Panc1 (cell line): ENCODE measurements at places on chromosomes 6 and 20.

- DNase-seq: no peak
- H3K27ac ChIP-seq: peak overlapping the region; percentile 37; the same call in 1 of the 2 replicates
- no peak overlapping the region for H3K4me3 ChIP-seq
- H3K4me1 ChIP-seq: peaks cover 40% of the 10 kb centered on the region
Measured at GRCh38 chr20:49710971-49711666, 2.6 kb downstream of the B4GALT5 start.

DNA sequence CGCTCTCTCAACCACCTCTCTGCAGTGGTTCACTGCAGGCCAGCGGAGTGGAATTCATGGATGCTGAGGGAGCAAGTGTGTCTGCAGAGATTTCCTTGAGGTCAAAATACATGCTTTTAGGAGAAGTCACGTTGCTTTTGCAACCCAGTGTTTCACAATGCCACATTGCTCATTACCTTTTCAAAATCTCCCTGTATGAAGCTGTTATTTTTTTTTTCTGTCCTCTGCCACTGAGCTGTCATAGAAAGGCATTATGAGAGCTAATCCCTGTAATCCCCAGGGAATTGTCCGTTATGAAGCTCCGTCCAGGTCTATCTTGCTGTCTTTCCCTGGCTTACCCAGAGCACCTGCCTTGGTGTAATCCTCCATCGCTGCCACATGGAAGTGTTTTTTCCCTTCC, 60.5 kb upstream of the SLC22A23 start:
- DNase-seq: no peak
- H3K4me1 ChIP-seq: no peaks in the 10 kb centered on the region
- H3K36me3 ChIP-seq: no peaks in the 10 kb centered on the region
- H3K27ac ChIP-seq: no peak overlapping the region
- H3K27me3 ChIP-seq: peaks cover 2% of the 10 kb centered on the region; the same call in 1 of the 2 replicates

DNA sequence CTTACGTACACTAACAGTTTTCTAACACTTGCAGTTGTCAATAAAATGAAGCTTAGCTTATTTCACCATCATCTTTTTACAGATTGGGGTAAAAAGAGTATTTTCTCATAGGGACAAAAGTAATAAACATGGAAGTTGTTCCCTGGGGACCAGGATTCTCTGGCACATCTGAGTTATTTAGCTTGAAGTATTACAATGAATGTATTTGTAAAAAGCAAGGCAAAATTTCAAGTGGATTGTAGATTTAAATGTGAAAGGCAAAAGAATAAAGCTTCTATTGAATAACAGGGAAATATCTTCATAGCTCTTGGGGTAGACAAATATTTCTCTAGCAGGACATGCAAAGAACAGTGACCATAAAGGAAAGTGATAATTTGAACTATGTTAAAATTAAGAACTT, 260.0 kb upstream of the ECI2 start:
- no peak overlapping the region for H3K27ac ChIP-seq
- no peak overlapping the region for H3K4me3 ChIP-seq
- no peaks in the 10 kb centered on the region; the same call in 1 of the 2 replicates for H3K36me3 ChIP-seq
- no peaks in the 10 kb centered on the region for H3K27me3 ChIP-seq

DNA sequence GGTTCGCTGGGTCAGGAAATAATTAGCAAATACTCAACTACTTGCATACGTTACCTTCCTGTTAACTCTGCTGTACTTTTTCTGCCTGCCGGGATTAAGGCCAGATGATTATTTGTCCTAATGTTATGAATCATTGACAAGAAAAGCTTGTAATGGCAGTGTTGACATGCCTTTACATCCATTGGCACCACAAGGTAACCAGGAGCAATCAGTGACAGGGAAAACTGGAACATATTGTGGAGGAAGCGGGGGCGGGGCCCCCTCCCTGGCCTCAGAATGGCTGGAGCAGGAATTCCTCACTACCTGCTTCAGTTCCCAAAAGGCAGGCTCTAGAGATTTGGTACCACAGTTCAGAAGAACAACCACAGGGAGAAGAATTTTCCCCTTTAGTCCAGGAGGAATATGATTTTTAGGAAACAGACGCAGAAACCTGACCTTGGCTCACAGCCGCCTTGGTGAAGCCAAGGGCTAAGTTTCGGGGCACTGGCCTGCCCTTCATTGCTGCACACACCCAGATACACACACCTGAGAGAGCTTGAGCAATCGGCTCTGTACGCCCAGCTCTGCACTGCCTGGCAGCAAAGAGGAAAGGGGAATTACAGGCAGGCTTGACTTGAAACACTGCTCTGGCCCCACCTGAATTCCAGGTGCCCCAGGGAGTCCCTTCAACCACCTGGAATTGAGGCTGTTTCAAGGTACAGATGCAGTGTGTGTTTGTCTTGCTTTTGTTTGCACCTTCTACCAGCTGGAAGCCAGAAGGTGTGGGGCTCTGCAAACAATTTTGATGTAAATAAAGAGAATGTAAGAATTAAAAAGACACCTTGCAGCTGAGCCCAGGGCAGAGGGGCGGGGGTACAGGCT, 89.8 kb downstream of the MYB start:
- no peak overlapping the region for H3K4me3 ChIP-seq
- no peaks in the 10 kb centered on the region for H3K27me3 ChIP-seq
- DNase-seq: no peak
- no peaks in the 10 kb centered on the region for H3K4me1 ChIP-seq

DNA sequence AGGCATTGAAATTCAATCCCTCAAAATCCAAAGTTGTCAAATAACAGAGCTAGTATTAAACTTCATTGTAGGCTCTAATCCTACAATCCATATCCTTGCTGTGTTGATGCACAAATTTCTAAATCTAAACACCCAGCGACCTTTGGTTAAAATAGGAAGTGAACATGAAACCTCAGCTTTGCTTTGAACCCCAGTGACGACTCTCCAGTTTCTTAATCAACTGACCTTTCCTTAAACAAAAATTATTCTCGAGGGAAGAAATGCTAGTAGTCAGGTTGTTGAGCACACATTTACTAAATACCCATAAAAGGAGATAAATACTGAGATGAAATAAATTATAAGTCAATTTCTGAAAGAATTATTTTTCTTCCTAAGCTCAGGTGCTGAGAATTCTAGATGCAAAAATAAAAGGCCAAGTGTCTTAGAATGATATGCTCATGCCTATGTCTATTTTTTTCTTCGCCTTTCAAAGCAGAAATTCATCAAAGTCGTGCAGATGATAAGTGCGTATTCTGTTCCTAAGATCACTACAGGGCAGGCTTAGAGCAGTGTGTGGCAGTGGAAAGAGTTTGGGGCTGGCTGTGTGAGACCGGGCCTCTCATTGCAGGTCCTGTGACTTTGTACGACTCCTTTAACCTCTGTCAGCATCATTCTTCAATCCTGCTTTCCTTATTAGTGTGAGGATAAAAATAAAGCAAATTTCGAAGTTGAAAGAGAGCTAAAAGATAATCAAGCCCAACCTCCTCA, 208.7 kb downstream of the PRL start:
- no peak overlapping the region for H3K4me3 ChIP-seq
- no peaks in the 10 kb centered on the region for H3K4me1 ChIP-seq
- H3K27ac ChIP-seq: no peak overlapping the region
- no peak for DNase-seq
